Kidney epithelial cell (primary cell): ENCODE measurements at places on chromosomes 11 and 22.
A peak's percentile ranks its signal among the peaks of the same experiment; 100 is the strongest.

DNA sequence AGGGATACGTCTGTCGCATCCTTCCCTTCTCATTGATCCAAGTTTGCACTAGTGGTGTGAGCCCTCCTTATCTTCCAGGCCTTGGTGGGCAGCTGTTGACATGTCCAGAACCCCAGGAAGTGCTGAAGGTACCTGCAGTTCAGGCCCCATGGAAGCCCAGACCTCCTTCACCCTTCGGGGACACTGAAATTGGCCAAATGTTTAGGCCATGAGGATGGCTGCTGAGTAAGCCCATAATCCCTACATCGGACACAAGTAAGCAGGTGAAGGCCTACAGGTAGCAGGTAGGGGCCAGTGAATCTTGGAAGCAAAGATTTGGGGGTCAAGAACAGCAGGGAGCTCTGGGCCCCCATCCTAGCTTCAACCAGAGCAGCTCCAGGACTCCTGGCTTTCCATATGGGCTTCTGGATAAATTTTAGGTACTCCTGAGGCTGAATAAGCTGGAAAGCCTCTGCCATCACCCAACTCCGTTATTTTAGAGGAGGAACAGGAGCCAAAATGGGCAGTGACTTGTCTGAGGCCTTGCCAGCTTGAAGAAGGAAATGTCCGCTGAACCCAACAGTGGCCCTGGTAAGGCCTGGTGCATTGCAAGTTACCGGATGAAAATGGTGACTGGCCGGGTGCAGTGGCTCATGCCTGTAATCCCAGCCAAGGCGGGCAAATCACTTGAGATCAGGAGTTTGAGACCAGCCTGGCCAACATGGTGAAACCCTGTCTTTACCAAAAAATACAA, 45.2 kb downstream of the MORC2 start:
- no peak for DNase-seq

GRCh38 chr22:36755316-36755715, 20.6 kb downstream of the IFT27 start:
- no peak for DNase-seq

- no peak for DNase-seq
Observed at GRCh38 chr11:78379039-78379670, 38.5 kb downstream of the GAB2 start.

DNA sequence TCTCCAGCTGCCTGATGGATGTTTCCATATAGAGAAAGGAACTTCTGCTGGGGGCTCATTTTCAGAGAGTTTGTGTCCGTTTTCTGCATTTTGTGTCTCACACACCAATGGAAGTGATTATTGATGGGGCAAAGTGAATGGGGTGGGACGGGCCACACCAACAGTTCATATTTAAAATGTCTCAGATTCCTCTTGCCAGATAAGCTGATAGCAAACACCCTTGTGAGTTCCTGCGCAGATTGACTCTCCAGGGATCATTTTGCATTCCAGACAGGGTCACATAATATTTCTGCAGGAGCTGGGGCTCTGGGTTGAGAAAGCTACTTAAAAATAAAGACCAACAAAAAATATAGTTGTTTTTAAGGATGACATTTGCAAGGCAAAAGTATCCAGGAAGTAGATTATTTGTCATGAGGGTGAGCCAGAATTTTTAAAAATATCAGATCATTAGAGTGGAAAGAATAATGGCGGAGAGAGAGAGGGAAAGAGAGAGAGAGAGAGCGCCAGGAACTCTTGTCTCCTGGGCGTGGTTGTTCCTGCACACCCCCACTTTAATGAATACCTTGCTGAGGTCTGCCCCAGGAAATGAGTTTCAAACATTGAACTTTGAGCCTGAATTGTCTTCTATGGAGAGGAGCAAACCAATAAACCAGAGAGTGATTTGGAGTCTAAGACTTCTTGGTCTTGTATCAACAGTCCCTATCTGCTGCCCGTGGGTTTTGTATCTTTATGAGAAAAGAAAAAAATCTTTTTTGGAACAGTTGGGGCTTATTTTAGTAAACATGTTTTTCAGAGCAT, 33.3 kb downstream of the MICAL2 start:
- DNase-seq: no peak

DNA sequence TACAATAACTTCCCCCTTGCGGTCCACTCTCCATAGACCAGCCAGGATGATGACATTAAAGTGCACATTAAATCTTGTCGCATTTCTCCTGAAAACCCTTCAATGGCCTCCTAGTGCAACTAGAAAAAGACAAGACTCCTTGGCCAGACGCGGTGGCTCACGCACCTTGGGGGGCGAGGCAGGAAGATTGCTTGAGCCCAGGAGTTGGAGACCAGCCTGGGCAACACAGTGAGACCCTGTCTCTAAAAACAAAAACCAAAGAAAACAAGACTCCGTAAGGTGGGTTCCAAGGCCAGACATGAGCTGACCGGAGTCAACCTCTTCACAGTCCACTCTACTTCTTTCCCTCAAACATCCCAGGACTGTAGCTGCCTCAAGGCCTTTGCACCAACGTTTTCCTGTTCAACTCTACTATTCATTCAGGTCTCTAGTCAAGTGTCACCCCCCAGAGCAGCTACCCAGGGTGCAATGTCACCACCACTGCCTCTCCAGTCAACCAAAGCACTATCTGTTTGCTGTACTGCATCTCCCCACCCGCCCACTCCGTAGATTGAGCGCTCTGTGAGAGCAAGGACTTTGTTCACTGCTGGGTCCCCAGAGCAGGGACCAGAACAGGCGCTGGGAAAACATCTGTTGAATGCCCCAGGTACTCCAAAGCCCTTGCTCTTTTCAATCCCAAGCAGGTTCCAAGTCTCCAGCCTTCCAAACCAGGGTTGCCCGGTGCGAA, 739 bp downstream of the ZMAT5 start:
- DNase-seq: no peak

- no peak for DNase-seq
Observed at GRCh38 chr11:60757231-60757800, 649 bp downstream of the MS4A15 start.

DNA sequence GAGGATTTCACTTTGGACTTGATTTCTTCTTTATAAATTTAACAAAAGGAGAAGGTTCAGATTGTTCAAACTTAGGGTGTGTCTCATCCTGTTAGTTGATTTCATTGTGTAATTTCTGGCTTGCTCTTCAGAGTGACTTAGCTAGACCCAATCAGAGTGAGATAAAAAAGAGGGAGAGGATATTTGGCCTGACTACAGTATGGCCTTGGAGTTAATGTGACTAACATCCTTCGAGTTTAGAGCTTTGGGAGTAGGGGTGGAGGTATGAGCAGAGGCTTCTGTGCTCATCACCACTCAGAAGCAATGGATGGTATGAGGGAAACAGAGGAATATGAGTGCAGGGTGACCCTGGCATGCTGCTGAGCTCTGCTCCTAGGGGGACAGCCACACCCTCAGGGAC, 114.2 kb downstream of the ME3 start:
- no peak for DNase-seq

- DNase-seq: no peak
Observed at GRCh38 chr11:79942090-79942489, 501.3 kb upstream of the TENM4 start.

DNA sequence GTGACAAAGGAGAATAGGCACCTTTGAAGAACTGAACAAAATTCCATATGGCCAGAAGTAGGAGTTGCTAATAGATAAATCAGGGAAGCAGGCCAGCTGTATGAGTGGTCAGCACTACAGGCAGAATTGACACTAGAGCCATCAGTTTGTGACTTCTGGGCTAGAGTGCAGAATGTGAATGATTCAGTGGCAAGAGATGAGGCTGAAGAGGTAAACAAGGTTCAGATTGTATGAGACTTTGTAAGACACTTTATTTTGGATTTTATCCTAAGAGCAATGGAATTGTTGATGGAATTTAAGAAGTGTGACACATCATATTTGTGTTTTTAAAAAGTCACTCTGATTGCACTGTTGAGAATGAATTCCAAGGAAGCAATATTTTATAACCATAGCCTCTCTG, 12.9 kb downstream of the BIRC3 start:
- DNase-seq: no peak

- DNase-seq: no peak
Observed at GRCh38 chr11:13338427-13339069, 61.0 kb downstream of the BMAL1 start.

GRCh38 chr11:19673924-19674729, 38.5 kb upstream of the NAV2 start:
- no peak for DNase-seq

DNA sequence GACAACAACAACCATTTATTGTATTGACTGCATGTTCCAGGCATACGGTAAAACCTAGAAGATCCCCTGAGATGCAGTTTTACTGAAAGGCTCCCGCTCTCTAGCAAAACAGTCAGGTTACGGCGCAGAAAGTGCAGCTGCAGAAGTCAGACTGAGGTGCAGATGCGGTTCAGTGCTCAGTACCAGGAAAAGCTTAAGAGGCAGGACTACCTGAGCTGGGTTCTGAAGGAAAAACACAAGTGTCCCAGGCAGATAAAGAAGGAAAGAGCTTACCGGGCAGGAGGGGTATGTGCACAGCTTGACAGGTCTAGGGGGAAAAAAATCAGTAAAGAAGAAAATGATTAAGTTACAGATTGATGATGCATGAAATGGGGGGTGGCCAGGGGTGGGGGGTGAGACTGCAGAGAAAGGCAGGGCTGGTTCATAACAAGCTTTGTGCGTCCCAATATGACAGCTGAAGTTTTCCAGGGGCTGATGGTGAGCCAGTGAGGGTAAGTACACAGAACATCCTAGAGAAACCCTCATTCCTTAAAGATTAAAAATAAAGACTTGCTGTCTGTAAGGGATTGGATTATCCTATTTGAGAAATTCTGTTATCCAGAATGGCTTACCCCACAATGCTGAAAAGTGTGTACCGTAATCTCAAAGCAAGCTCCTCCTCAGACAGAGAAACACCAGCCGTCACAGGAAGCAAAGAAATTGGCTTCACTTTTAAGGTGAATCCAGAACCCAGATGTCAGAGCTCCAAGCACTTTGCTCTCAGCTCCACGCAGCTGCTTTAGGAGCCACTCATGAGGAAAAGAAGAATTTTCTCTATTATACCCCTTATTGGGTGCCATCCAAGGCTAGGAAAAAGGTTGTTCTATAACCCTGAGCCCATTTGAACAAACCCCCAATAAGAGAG, 11.9 kb downstream of the LARGE1 start:
- DNase-seq: no peak

- peak; percentile 54 for DNase-seq
Observed at GRCh38 chr11:80462211-80462610, 1021.4 kb upstream of the TENM4 start.

GRCh38 chr11:62539238-62539925, 7.2 kb downstream of the AHNAK start:
- DNase-seq: peak; percentile 73

GRCh38 chr11:81331088-81331487, 1402.6 kb downstream of the FAM181B start:
- DNase-seq: no peak

GRCh38 chr11:128195756-128196155, 391.6 kb downstream of the ETS1 start:
- DNase-seq: no peak

- no peak for DNase-seq
Observed at GRCh38 chr22:43447380-43447779, 35.6 kb downstream of the MPPED1 start.

- no peak for DNase-seq
Observed at GRCh38 chr11:73192272-73192671, 25.8 kb upstream of the P2RY2 start.
